ENCODE measurements at places on chromosomes 11 and 22.

DNA sequence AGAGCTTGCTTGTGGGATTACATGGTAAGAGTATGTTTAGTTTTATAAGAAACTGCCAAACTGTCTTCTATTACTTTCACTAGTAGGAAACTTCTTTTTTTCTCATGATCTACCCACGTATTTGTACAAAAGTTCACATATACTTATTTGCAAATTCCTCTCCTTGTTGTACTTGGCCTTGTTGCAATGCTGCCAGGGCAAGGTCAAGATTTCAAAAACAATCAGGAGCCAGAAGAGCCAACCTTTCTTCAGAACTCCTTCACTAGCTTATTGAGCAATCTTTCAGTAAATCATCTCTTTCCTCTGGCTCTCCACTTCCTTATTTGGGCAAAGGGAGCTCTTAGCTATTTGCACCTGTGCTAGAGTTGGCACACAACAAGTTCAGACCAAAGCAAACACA lies 9.7 kb downstream of the SRSF8 start:
- no peak for DNase-seq

GRCh38 chr11:120235024-120235628 lies 4.8 kb upstream of the POU2F3 start:
- DNase-seq = peak; percentile 64

DNA sequence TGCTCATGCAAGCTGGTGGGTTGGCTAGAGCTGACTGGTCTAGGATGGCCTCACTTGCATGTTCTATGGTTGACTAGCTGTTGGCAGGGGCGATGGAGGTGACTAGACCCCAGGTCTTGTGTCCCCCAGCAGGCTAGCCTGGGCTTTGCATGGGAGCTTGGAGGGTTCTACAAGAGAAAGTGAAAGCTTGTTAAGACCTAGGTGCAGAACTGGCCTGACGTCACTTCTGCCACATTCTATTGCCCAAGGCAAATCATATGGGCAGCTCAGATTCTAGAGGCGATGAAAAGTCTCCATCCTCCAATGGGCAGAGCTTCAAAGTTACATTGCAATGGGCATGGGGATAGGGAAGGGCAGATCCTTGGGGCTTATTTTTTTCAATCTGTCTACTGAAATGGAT lies 170.9 kb downstream of the MIAT start:
- no peak for DNase-seq

DNA sequence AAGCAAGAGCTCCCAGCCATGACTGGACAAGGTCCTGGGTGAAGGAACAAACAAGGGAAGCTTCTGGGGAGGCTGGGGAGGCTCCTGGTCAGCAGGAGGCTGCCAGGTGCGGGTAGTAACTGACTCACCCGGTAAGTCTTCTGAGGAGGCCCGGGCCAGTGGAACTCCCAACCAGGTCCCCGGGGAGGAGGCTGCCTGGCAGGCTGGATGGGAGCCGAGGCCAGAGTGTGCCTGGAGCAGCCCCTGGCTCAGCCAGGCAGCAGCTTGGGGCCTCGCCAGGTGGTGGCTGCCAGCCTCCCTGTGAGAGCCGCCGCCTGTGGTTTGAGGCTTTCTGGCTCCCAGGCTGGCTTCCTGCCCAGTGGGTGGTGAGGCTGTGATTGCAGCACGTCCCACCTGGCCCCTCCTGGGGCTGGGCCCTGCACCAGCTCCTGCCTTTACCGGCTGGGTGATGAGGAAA lies 46.2 kb downstream of the IGF2 start:
- peak; percentile 32 for DNase-seq

DNA sequence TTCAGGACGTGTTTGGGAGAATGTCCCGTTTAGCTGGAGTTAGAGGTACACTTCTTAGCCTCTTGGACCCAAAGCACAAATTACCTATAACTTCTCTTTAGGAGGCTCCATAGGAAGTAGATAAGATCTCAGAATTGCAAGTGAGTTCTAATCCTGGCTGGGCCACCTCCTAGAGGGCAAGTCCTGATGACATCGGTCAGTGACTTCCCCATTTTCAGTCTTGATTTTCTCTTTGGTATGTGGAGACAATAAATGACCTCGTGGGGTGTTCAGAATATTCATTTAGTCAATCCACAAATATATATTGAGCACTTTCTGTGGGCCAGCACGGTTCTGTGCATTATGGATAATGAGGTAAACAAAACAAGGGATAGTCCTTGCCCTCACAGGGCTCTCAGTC lies 208.6 kb downstream of the CWF19L2 start:
- DNase-seq = no peak

DNA sequence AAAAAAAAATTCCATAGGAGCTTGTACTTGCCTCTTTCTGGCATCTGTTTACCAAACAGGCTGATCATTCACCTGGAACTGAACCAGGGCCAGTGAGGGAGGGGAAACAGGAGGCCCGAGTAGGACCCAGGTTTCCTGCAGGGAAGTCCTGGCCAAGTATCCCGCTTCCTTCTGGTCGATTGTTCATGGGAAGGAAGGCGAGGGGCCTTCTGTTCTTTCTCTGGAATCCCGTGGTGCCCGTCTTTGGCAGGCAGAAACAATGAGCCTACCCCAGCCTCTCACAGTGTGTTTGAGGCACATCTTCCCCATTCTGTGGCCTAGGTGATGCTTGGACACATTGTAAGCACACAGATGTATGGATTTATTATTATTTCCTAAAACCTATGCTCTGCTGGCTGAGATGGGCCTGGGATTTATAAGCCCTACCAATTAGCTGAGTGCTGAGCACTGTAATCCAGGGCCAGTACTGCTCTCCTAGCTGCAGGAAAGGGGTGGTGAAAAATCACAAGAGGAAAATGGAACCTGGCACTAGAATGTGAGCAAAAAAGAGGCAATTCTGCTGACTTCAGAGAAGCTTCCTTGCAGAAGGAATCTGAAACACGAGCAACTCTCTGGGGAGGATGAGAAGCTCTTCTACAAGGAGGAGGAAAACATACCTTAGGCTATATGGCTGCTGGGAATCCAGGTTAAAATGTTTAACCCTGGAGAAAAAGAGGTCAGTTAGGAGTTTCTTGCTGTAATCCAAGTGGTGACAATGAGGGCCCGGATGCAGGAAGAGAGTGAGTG lies 53.5 kb downstream of the PRR5L start:
- no peak for DNase-seq

- DNase-seq = no peak
Observed at GRCh38 chr11:44823006-44823405, 96.2 kb downstream of the TSPAN18 start.

GRCh38 chr11:129998107-129998506 lies 4.5 kb downstream of the PRDM10 start:
- DNase-seq = no peak

DNA sequence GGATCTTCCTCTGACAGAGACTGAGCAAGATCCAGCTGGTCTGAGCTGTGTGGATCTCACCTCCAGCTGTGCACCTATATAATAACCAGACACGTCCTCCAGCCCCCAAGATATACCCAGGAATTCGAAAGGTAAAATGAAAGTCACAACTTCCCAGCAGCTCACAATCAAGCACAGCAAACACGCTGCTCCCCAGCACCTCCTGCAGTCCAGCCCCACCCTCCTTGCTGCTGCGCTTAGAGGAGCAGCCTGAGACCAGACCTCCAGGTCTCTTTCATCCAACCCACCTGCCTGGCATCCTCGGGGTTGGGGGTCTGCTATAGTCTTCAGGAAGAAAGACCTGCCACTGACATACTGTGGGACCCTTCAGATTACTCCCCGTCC lies 3.0 kb upstream of the APOL4 start:
- no peak for DNase-seq

DNA sequence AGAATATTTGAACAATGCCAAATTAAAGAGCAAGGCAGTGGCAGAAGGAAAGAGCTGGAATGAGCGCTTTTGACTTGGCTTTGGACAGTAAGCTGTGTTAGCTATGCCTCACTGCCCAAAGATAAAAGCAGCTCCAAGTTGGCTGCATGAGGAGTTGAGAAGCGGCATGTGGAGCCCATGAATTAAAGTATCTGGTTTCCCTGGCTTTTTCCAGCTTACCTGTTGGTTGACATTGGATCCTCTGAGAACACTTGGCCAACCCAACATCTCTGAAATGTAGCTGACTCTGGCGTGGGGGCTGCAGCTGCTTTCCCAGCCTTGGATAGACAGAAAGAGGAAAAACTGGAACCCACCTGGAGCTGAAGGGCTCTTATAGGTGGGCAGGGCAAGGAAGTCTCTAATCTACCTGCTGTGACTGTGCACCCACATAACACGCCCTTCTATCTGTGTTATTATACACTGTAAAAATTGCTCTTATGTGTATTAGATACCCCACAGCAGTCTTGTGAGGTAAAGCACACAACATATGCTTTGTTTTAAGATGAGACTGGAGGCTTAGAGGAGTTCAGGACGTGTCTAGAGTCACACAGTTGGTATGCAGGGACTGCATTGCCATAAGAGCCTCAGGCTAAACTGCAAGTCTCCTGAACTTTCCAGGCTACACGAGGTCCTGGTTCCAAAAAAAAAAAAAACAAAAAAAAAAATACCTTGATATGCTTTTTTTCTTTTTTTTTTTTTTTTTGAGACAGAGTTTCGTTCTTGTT lies 5.8 kb downstream of the UBASH3B start:
- no peak for DNase-seq

GRCh38 chr22:20212754-20213699 lies 55.1 kb downstream of the RTN4R start:
- DNase-seq = no peak

- no peak for DNase-seq
Observed at GRCh38 chr11:62654297-62654696, 1.2 kb upstream of the INTS5 start.

Measured in activated CD4-positive, CD25-positive, alpha-beta regulatory T cell treated with anti-CD3 and anti-CD28 coated beads, Interleukin-2, amount 50 U/mL, for 72 hours (primary cell).